ENCODE measurements at places on chromosomes 11 and 22.

DNA sequence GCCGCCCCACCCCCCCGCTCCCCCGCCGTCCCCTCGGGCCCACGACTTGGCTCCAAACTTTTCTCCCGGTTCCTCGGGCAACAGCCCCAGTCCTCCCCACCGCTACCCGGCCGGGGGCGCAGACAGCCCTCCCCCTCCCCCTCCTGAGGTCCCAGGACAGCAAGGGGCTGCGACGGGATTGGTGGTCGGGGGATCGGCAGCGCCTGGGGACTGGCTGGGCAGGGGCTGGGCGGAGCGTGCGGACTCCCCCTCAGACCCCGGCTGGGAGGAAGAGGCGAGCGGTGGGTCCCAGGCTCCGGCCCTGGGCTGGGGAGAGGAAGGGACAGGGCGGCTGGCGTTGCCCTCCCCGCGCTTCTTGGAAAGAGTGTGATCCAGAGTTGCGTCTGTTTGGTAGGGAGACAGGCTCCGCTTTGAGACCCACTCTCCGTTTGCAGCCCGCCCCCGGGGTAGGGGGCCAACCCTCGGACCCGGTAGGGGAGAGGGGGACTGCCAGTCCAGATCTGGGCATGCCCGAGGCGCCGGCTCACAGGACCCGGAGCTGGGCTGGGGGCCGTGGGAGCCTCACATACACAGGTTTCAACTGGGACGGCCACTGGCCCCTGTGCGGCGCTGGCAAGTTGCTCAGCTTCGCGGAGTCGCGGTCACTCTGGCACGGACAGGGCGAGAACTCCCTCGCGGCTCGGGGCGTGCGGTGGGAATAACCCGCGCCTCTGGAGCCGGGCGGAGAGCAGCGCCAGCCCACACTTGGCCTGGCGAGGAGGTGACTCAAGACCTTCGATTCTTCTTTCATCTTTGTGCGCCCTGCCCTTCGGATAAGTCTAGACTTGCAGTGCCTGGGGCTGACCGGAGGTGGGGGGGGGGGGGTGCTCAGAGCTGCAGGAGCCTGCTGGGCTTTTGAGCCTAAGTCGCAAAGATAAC is 999 bp downstream of the TSKU start:
- ATAC-seq: peak; percentile 35

GRCh38 chr11:130815956-130816355 is 100.3 kb downstream of the SNX19 start:
- ATAC-seq: no peak

- ATAC-seq: no peak
Measured at GRCh38 chr11:92770981-92771380, 198.5 kb upstream of the MTNR1B start.

- ATAC-seq: no peak
Measured at GRCh38 chr11:3990406-3990805, 104.2 kb upstream of the RRM1 start.

DNA sequence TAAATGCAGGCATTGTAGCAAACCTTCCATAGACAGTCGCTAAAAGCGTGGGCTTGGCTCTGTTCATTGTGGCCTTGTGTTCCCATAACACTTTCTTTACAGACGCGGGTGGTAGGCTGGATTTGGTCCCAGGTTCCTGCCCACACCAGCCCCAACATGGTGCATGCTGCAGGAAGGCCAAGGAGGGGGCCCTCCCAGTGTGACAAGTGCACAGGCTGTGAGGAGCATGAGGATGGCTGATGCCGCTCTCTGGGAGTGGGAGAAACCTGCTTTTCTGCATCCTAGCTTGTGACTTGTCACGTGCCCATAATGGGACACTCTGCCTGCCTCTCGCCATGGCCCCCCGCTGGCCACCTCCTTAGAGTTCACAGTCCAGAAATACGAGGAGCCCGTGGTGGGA is 161.8 kb upstream of the B3GAT1 start:
- ATAC-seq: no peak

GRCh38 chr11:78688460-78688859 is 113.8 kb upstream of the NARS2 start:
- ATAC-seq: no peak

GRCh38 chr22:41243361-41243760 is 2.6 kb upstream of the CHADL start:
- no peak for ATAC-seq

- ATAC-seq: no peak
Measured at GRCh38 chr11:74970852-74971395, 17.8 kb upstream of the NEU3 start.

- no peak for ATAC-seq
Measured at GRCh38 chr11:10443721-10444235, 11.3 kb upstream of the AMPD3 start.

GRCh38 chr22:37213941-37214730 is 1.9 kb upstream of the SSTR3 start:
- no peak for ATAC-seq

DNA sequence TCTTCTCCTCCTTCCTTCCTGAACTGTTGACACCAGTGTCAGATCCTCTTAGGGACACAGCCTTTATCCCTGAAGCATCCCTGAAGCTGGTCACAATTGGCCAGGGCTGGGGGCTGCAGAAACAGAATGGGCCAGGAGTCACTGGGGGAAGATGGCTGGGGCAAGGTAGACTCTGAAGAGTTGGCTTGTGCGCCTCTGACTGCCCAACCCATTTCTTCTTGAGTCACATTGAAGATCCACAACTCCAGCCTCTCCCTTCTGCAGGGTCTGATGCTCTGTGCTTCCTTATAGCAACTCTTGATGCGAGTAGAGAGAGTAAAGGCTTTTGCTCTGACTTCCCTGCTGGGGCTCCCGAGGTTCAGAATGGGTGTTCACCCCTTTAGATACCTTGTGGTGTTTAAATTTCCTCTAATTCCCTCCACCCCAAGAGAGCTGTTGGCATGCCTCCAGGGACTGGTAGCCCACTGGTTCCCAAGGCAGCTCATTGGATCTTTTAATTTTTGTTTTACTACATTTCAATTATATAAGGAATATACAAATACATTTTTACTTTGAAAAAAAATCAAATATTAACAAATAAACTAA is 13.4 kb downstream of the PRDM11 start:
- ATAC-seq: no peak

GRCh38 chr11:33906484-33907186 is 14.8 kb upstream of the LMO2 start:
- no peak for ATAC-seq

DNA sequence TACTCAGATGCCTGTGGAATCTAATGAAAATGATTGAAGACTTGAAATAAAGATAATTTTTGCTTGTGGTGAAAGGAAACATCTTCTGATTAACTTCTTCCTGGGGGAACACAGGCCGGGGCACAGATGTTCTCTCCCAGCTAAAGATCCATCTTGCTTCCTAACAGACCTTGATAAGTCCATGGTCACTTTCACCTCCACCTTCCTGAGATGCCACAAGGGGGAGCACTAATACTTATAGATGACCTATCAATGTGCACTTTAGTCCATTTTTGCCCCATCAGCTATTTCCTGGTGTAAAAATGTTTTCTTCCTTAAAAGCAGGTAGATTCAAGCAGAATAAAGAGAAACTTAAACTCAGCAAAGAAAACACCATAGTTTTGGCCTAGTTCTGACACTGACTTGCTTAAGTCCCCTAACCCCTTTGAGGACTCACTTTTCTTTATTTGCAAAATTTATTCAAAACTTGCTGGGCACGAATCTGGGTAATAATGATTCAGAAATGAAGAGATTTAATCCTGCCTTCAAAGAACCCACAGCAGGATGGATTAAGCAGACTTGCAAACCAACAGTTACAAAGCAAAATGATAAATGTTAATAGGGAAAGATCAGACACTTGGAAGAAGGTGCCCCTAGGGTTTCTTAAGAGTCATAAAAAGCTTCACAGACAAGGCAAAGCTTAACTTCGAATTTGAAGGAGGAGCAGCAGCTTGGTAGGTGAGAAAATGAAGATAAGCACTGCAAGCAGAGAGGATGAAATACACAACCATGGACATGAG is 158.7 kb downstream of the RAB38 start:
- ATAC-seq: peak; percentile 50

DNA sequence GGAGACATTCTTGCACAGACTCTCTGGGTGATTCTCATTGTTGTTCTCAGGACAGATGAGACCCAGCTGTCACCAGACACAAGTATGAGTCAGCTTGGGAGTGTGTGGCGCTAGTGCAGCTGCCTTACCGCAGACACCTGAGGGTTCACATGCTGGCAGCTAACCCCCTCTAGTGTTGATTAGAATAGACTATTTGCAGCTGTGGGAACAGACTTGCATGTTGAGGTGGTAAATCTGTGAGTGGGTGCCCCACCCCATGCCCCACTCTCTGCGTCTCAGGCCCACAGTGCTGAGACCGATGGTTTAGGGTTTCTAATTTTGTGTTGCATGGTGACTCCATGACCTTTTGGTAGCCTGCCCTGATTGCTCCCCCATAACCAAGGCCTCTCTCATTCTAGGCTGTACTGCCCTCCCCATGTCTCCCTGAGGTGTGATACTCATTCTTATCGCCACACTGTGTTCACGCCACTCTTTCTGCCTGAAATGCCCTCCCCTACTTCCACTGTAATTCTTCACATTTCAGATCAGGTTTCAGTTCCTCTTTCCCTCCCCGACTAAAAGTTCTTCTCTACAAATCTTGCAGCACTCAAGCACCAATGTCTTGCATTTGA is 73.7 kb upstream of the KIRREL3 start:
- ATAC-seq: no peak

GRCh38 chr11:107691000-107691750 is 20.7 kb downstream of the SLN start:
- no peak for ATAC-seq

DNA sequence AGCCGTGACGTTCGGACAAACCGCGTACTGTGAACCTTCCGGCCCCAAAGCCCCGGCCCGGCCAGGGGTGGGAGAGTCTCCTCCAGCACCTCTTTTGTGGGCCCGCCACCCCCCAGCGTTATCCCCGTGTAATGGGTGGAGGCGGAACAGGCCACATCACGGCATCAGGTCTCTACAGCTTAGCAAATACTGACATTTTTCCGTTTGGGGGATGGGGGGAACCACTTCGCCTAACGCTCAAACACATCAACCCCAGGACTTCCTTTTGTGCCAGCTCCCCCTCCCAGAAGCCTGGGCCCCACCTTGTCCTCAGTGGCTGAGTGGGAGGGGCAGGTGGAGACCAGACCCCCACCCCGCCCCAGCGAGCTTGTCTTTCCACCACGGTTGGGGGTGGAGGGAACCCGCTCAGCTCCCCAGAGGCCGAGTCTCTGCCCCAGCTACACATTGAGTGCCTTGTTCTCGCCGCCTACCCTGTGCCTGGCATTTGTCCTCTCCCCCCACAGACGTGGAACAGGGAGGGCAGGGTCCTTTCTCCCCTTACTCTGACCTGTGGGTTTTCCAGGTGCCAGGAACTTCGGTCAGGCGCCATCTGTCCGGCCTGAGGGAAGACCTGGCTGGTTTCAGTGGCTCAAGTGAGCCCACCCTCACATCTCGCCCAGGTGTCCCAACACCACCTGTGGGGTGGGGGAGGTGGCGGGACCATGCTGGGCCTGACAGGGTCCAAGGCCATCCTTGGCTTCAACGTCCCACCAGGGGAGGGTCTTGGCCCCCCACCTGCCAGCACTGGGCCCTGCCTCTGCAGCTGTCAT is 29.6 kb downstream of the SBF1 start:
- no peak for ATAC-seq

DNA sequence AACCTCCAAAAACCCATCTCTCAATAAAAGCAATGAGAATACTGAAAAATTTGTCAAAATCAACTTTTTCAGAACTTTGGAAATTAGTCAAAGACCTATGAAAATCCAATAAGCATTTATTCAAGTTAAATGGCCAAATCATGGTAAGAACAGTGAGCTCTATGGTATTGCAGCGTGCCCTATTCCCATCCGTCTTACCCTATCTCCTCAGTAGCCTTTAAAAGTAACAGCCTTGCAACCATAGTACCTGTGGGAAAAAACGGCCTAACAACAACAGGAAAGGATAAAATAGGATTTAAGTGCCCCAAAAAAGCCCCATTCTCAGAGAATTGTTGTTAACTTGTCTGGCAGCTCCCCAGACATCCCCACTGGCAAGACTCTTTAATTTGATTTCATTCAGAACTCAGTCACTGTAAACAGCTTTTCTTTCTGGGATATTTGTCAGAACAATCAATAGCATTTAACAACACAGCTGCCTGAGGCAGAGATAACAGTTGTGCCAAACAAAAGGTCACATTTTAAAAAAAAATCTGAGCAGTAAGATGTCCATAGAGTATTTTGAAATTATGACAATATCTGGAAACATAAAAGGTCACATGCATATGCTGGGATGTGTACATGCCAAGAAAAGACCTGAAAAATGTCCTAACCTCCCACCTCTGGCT is 18.8 kb upstream of the MS4A8 start:
- ATAC-seq: no peak

DNA sequence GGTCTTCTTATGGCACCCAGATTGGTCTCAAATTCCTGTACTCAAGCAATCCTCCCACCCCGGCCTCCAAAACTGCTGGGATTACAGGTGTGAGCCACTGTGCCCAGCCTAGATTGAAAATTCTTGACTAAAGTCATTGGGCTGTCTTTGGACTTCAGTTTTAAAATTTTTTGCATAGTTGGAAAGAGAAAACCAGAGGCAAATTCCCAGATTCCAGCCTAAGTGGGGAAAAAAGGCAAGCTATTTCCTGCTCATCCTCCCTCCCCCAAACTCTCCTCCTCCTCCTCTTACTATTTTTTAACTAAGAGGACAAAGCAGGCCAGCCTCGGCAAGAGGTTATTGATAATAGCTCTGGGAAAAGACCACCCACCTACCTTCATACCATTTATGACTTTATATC is 78.6 kb upstream of the CLMP start:
- no peak for ATAC-seq

- ATAC-seq: no peak
Measured at GRCh38 chr22:45823336-45823735, 151.7 kb downstream of the ATXN10 start.

GRCh38 chr11:70761908-70762337 is 363.6 kb downstream of the CTTN start:
- ATAC-seq: no peak

DNA sequence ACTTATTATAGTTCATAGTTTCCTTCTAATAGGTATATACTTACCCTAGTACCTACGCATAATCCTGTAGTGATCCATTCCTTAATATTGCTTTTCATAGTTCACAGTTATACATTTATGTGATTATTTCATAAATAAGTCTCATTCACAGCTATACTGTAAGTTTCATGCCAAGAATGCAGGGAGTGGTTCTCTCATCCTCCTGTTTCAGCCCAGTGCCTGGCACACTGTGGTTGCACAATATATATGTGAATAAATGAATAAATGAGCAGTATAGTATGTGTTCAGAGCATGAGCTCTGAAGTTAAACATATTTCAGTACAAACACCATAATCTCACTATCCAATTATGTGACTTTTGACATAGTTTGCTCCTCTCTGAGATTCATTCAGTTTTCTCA is 115.8 kb downstream of the MAML2 start:
- ATAC-seq: no peak

DNA sequence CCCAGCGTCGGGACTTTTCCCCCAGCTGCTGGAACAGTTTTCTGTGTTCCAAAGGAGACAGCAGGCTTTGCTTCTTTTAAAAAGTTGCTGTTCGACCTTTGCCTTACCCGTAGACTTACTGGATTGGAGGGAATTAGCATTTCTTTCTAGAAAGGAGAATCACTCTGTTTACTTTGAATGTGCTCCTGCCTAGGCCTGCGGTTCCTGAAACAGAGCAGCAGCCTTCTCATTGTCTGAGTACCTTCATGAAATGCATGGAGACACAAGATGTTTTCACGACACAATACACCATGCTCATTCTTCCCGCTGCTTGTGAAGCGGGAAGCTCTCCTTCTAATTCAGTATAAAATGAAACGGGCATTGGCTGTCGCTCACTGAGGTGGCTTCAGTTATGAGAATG is 196.2 kb downstream of the TBC1D22A start:
- no peak for ATAC-seq

GRCh38 chr11:68213135-68213515 is at the start of gene KMT5B:
KMT5B (minus strand) TSS chr11:68213296; CDS start chr11:68190076, 23,220 bp downstream.
- ATAC-seq: peak; percentile 10
